Activated CD4-positive, alpha-beta T cell treated with anti-CD3 and anti-CD28 coated beads, Interleukin-2, amount 50 U/mL, for 4 hours (primary cell): ENCODE measurements at places on chromosomes 13 and 19.

DNA sequence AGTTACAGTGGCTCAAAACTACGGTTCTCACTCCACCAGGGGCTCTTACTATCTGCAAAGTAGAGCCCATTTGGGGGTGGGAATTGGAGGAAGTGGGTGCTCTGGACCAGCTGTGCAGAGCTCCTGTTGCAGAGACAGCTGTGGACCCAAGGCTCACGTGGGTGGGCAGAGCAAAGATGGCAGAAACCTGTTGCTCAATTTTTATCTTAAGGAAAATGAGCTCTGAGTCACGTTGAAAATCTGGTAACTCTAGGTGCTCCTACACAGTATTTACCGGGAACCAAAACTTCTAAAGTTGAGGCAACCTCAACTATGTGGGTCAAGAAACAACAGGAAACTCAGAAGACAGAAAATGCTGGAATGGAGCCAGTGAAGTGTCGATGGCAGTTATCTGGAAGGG is 30.2 kb upstream of the SLC15A1 start:
- no peak for DNase-seq

DNA sequence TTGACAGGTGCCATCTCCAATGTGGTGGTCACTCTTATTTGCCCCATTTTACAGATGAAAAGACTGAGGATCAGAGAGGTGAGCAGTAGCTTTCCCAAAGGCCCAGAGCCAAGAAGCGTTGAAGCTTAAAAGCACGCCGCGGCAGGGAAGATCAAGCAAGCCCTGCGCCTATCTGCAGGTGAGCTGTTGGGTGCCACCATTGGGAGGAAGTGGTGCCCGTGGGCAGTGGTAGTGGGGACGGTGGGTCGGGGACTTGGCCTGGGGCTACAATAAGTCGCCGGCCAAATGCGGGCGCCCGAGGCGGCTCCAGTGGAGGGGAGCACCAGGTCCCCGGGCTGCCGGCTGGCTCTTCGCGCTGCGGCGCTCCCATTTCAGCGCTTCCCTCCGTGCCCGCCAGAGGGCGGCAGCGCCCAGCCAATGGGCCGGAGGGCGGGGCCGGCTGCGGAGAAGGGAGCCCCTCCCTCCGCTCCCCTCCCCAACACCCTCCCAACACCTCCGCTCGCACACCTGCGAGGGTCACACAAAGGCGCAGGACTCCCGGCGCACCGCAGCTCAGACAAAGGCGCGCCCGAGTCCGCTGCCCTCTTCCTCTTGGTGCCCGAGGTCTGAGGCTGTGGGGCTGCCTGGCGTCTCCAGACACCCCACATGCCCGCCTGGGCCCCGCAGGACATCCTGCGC is 744 bp upstream of the POU2F2 start:
- peak; percentile 75 for DNase-seq

DNA sequence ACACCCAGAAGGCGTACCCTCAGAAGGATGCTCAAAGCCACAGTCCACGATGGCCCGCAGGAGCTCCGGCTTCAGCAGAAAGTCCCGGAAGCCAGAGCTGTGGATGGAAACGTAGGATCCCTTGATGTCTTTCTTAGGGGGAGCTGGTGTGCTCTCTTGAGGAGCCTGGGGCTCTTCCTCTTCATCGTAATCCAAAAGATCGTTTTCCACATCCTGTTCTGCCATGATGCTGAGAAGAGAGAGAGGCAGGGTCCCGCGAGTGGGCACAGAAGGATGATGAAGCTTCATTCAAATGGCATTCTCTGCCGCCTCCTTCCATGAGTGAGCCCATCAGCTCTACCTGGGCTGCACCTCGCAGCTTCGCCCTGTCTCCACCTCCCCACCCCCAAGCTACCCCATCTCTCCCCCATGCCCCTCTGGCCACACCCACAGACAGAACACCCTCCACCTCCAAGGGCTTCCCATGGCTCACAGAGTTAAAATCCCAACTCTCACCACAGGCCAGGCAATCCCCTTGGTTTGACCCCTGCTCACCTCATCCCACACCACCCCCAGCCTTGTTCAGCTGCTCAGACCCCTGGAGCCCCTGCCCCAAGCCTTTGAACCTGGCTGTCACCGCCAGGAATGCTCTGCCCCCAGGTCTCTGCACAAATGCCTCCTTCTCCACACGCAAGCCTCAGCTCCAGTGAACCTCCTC is 6.0 kb downstream of the DDX39A start:
- DNase-seq, result no peak

DNA sequence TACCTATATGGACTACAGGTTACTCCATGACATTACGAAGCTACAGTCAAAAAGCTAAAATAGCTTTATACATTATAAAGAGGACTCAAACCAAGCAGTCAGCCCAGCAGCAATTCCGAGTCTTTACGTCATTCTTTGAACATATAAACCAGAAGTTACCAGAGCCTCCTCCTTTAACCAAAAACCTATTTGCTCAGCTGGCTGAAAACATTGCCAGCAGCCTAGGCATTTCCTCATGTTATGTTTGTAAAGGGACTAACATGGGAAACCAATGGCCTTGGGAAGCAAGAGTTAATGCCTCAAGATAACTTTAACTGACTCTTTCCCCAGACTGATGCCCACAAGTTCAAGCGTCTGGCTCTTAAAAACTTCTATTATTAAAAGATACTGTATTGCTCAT is 104.1 kb upstream of the ZNF492 start:
- no peak for DNase-seq

DNA sequence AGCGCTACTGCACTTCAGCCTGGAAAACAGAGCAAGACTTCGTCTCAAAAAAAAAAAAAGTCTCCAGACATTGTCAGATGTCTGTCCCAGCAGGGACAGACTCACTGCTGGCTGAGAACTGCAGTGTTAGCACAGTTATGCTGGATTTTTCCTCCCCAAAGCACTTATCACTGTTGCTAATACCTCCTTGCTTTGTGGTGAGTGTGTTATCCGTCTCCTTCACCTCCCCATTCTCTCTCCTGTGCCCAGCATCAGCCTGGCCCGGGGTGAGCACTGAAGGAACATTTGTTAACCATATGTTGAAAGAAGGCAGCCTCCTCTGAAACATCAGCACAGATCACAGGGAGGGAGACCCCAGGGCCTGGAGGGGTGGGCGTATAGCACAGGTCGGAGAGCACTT is 11.3 kb downstream of the MYO9B start:
- no peak for DNase-seq

DNA sequence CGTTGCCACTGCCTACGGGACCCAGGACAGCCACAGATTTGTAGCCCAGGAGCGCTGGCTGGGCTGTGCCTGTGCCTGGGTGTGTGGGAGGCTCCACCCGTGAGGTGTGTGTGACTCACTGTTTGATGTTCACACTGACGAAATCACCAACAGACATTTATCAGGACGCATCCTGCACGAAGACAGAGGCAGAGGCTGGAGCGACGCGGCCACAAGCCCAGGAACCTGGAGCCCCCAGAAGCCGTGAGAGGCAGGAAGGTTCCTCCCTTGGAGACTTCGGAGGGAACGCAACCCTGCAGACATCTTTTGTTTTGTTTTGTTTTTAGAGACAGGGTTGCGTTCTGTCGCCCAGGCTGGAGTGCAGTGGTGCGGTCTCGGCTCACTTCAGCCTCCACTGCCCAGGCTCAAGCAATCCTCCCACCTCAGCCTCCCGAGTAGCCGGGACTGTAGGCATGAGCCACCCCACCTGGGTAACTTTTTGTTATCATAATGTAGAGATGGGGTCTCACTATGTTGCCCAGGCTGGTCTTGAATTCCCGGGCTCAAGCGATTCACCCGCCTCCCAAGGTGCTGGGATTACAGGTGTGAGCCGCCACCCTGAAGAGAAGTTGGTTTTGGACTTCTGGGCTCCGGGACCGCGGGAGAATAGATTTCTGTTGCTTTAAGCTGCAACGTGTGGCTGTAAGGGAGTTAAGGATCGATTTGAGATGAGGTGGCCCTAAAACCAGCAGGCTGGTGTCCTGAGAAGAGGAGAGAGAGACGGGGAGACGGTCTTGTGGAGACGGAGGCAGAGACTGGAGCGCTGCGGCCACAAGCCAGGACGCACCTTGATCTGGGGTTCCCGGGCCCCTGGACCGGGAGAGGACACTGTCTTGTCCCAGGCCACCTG is 24.9 kb upstream of the WDR18 start:
- DNase-seq, result peak; percentile 29
